ENCODE measurements at places on chromosomes 16 and 17. TPM values are rescaled to one million over a fixed set of nuclear protein-coding genes. Genes with fewer than 3 reads are reported as not detected.

GRCh38 chr17:48322060-48322459 is 108.0 kb downstream of the SKAP1 start:
- no peaks in the 10 kb centered on the region for H3K4me1 ChIP-seq
- DNase-seq, result no peak
- H3K27me3 ChIP-seq, result peaks cover 71% of the 10 kb centered on the region

Gene MMP15
- 317 TPM for polyA plus RNA-seq

Gene KRTAP4-9
- not detected for polyA plus RNA-seq

- peak overlapping the region; percentile 54 for H3K27ac ChIP-seq
- no peak overlapping the region for H3K4me3 ChIP-seq
- no peaks in the 10 kb centered on the region for H3K36me3 ChIP-seq
Observed at GRCh38 chr16:450785-451512, 25.5 kb downstream of the RAB11FIP3 start.

Gene CES3
- polyA plus RNA-seq, result 4.7 TPM

Gene SPHK1
- 14.3 TPM for polyA plus RNA-seq

Gene CMTM2
- not detected for polyA plus RNA-seq

Gene HOXB7
- polyA plus RNA-seq, result not detected

- H3K4me3 ChIP-seq, result no peak overlapping the region
- DNase-seq, result no peak
- no peak overlapping the region for H3K27ac ChIP-seq
- H3K27me3 ChIP-seq, result no peaks in the 10 kb centered on the region
- H3K4me1 ChIP-seq, result no peaks in the 10 kb centered on the region
Observed at GRCh38 chr17:33013596-33014375, 22.1 kb downstream of the SPACA3 start.

GRCh38 chr16:17877821-17878360 is 407.1 kb upstream of the XYLT1 start:
- no peak overlapping the region for H3K4me3 ChIP-seq
- no peaks in the 10 kb centered on the region for H3K4me1 ChIP-seq
- no peak for DNase-seq
- H3K27ac ChIP-seq, result no peak overlapping the region
- no peaks in the 10 kb centered on the region for H3K36me3 ChIP-seq

Gene FBF1
- 8.2 TPM for polyA plus RNA-seq

GRCh38 chr17:46191322-46192188 is 1.7 kb downstream of the KANSL1 start:
- no peaks in the 10 kb centered on the region for H3K27me3 ChIP-seq
- no peaks in the 10 kb centered on the region for H3K36me3 ChIP-seq
- H3K4me3 ChIP-seq, result peak overlapping the region; percentile 59
- H3K4me1 ChIP-seq, result peaks cover 47% of the 10 kb centered on the region
- peak overlapping the region; percentile 98 for H3K27ac ChIP-seq

Gene MRPL28
- 234 TPM for polyA plus RNA-seq

Gene AP2B1
- polyA plus RNA-seq, result 54.7 TPM

Gene VPS25
- 136 TPM for polyA plus RNA-seq

Gene CEP295NL
- not detected for polyA plus RNA-seq

DNA sequence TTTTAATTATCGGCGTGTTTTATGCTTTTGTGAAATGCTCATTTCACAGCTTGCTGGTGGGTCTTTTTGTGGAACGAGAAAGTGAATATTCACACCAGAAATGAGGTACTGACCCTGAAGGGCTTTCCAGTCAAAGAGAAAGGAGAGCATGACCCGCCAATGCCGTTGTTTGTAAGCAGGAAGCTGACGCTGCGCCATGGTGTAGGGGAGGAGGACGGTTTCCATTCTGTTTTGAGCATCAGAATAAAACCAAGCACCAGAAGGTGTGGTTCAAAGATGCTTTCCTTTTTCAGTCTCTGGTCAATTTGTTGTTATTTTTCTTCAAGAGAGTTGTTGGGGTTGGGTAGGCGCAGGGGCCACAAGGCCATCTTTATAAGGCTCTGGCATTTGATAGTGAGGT is 669.3 kb downstream of the WWOX start:
- no peaks in the 10 kb centered on the region for H3K4me1 ChIP-seq
- no peak for DNase-seq
- H3K36me3 ChIP-seq, result no peaks in the 10 kb centered on the region
- no peak overlapping the region for H3K4me3 ChIP-seq

DNA sequence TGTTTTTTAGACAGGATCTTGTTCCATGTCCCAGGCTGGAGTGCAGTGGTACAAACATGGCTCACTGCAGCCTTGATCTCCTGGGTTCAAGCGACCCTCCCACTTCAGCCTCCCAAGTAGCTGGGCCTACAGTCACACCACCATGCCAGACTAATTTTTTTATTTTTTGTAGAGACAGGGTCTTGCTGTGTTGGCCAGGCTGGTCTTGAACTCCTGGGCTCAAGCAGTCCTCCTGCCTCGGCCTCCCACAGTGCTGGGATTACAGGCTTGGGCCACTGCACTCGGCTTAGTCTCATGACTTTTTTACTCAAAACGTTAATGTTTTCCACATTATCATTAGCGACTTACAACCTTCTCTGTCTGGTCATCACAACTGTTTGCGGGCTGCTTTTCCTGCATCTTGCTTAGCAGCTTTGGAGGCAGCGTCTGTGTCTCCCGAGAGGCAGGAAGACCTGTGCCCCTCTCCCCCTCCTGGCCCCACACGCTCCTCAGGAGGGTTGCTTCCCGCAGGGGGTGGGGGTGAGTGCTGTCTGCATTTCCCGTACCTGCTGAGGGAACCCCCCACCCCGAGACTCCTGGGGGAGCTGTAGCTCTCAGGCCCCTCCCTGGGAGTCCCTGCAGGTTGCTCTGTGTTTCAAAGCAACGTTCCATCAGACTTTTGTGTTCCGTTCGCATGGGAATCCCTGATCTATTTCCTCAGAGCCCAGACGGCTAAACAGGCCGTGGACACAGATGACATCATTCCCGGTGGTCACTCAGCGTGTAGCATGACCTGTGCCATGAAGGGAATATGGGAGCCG is 52.6 kb downstream of the PGS1 start:
- H3K27me3 ChIP-seq, result no peaks in the 10 kb centered on the region
- no peak for DNase-seq
- peaks cover 3% of the 10 kb centered on the region for H3K36me3 ChIP-seq
- H3K4me1 ChIP-seq, result no peaks in the 10 kb centered on the region
- H3K27ac ChIP-seq, result no peak overlapping the region

GRCh38 chr16:84000989-84001642 is 33.1 kb downstream of the NECAB2 start:
- H3K27ac ChIP-seq, result no peak overlapping the region
- H3K4me3 ChIP-seq, result no peak overlapping the region
- DNase-seq, result no peak
- no peaks in the 10 kb centered on the region for H3K4me1 ChIP-seq

Gene PITPNM3
- polyA plus RNA-seq, result 1.8 TPM

GRCh38 chr17:21351366-21352065 is 24.6 kb upstream of the KCNJ12 start:
- H3K4me1 ChIP-seq, result peaks cover 12% of the 10 kb centered on the region
- no peak overlapping the region for H3K27ac ChIP-seq
- no peak for DNase-seq
- H3K36me3 ChIP-seq, result no peaks in the 10 kb centered on the region
- H3K27me3 ChIP-seq, result no peaks in the 10 kb centered on the region

DNA sequence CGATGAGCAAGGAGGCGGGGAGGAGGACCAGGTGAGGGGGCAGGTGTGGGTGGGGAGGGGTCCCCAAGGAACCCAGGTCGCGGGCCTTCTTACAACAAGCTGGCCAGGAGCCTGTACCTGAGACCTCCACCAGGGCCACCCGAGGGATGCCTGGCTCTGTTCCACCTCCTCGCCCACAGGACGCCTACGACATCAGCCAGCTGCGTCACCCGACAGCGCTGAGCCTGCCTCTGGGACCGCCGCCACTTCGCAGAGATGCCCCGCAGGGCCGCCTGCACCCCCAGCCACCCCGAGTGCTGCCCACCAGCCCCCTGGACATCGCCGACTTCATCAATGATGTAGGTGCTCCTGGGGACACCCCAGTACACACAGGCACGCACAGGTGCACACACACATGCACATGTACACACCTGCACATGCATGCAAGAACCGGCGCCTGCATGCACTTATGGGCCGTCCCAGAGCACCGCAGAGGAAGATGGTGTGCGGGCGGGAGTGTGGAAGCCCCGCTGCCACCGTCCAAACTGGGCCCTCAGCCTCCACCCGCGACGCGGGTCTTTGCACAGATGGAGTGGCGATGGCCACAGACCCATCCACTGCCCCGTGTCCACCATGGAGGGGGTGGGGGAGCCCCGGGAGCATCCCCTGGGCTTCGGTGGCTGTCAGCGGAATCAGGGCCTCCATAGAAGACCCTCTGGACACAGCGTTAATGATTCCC is 6.6 kb downstream of the SLC22A31 start:
- H3K27ac ChIP-seq, result no peak overlapping the region
- H3K4me1 ChIP-seq, result no peaks in the 10 kb centered on the region
- no peak for DNase-seq
- no peak overlapping the region for H3K4me3 ChIP-seq
- no peaks in the 10 kb centered on the region for H3K36me3 ChIP-seq
